ENCODE measurements at places on chromosomes 1 and 21. TPM values are rescaled to one million over a fixed set of nuclear protein-coding genes. Genes with fewer than 3 reads are reported as not detected.
A peak's percentile ranks its signal among the peaks of the same experiment; 100 is the strongest.

DNA sequence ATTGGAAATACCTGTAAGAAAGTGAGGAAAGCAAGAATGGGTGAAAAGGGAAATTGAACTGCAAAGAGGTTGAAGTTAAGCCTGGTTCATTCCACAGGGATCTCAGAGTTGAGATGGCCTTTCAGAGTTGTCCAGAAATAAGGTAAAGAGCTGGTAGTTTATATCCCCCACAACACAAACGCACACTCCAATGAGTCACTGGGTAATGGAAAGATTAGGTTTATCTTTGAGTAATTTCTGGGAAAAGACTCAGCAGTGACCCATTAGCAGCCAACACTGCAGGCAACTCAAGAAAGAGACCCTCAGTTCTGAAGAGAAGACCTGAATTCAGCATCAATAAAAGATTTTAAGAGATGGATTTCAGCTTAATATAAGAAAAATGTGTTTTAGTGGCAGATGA lies 485.5 kb downstream of the PTPRC start:
- DNase-seq, result peak; percentile 68

- DNase-seq, result peak; percentile 43
These were observed 539 bp downstream of the ANP32E start for GRCh38 chr1:150235294-150235851.

GRCh38 chr1:15428815-15429435 lies 9.3 kb upstream of the CTRC start:
- no peak for DNase-seq

The TIAM1 gene
- total RNA-seq, result 0.17 TPM

DNA sequence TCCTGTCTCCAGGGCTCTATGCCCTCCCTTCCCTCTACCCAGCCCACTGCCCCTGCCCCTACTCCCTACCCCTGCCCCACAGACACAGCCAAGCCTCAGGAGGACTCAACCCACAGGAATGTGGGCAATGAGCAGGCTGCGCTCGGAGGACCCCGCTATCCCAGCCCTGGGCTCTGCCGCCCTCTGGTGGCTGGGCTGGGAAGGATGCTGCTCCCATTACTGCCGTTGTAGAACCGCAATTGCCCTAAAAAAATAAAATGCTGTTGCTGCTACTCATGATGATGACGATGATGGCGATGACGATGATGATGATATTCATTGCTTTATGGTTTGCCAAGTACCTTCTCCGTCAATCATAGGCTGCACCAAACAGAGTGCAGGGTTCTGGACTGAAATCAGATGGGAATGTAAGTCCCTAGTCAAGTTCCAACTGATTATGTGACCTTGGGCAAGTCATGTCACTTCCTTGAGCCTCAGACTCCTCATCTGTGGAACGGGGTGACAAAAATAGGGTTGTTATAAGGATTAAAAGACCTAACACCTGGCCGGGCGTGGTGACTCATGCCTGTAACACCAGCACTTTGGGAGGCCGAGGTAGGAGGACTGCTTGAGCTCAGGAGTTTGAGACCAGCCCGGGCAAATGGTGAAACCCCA lies 24.6 kb downstream of the ARHGEF19 start:
- peak; percentile 82 for DNase-seq

DNA sequence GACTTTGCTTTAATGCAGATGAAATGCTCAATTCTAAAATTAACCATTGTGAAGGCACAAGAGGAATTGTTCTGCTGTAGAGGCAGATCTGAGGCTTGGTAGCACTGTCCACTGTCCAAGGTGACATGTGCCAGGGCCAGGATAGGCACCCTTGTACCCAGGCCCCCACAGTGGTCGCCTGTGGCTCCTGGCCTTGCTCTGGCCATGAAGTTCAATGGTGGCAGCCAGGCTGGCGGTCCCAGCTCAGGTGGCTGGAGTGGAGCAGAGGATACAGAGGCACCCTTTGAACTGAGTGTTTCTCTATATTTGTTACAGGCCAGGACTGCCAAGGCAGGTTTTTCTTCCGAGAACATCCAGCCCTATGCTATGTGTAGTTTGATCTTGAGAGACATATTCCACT lies 102.6 kb downstream of the PTGS2 start:
- DNase-seq, result no peak

The ASPM gene
- 62.1 TPM for total RNA-seq
